ENCODE measurements at places on chromosomes 6 and 20. TPM values are rescaled to one million over a fixed set of nuclear protein-coding genes. Genes with fewer than 3 reads are reported as not detected.

The KIF6 gene
- total RNA-seq = under 0.01 TPM

The MEI4 gene
- total RNA-seq = under 0.01 TPM

The SNAI1 gene
- total RNA-seq = 3.3 TPM

The NKAPL gene
- total RNA-seq = 4.5 TPM

The UCKL1 gene
- total RNA-seq = 24.4 TPM
